ENCODE measurements at places on chromosomes 5 and 9.

GRCh38 chr9:130765137-130766020, 69.7 kb upstream of the ABL1 start:
- no peak for DNase-seq

GRCh38 chr5:40909723-40910122, 426 bp downstream of the C7 start:
- no peak for DNase-seq

DNA sequence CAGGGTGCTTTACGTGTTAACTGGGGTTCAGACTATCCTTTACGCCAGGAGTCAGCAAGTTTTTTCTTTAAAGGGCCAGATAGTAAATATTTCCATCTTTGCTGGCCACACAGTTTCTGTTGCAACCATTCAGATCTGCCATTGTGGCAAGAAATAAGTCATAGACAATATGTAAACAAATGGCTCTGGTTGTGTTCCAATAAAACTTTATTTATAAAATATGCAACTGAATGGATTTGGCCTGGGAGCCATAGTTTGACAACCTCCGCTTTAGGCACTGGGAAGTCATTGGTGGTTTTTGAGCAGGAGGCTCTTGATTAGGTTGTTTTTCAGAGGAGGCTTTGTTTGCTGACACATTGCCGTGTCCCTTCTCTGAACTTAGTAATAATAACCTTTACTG, 90.7 kb downstream of the INSYN2B start:
- no peak for DNase-seq

DNA sequence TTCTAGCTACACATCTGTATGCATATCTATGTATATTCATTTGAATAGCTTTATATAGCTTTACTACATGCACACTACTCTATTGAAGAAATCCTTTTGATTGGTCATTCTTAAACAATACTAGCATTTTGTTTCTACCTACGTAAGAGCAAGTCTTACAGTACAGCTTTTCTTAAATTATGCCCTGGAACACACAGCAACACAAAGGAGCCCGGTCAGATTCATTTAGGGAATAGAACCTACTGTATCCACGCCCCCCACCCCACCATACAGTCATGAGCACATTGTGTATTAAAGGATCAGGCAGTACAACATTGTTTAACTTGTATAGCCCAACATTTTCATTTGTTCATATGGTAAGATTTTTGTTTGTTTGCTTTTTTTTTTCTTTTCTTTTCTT, 162.8 kb downstream of the GIN1 start:
- no peak for DNase-seq

DNA sequence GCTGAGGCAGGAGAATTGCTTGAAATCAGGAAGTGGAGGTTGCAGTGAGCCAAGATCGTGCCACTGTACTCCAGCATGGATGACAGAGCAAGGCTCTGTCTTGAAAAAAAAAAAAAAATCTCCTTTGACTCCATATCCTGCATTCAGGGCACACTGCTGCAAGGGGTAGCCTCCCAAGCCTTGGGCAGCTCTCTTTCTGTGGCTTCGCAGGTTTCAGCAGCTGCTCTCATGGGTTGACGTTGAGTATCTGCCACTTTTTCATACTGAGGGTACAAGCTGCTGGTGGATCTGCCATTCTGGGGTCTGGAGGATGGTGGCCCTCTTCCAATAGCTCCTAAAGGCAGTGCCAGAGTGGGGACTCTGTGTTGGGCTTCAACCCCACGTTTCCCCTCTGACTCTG, 2198.1 kb upstream of the WWC1 start:
- DNase-seq, result no peak

DNA sequence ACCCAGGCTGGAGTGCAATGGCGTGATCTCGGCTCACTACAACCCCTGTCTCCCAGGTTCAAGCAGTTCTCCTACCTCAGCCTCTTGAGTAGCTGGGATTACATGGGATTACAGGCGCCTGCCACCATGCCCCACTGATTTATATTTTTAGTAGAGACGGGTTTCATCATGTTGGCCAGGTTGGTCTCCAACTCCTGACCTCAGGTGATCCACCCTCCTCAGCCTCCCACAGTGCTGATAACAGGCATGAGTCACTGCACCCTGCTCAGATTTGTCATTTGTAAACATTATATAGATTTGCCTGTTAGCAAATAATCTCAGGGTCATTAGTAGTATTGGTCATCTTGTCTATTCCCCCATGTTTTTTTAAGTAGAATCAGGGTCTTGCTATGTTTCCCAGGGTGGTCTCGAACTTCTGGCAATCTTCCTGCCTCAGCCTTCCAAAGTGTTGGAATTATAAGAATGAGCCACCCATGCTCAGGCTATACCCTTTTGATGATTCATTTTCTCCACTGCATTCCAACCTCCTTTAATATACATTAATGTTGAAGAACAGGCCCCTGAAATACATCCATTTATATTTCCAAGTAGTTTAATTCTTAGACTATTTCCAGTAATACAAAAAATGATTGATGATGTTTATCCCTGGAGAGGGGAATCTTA, 17.3 kb downstream of the CENPH start:
- no peak for DNase-seq

- no peak for DNase-seq
These were observed 4.8 kb downstream of the NR2F1 start for GRCh38 chr5:93587597-93588351.

DNA sequence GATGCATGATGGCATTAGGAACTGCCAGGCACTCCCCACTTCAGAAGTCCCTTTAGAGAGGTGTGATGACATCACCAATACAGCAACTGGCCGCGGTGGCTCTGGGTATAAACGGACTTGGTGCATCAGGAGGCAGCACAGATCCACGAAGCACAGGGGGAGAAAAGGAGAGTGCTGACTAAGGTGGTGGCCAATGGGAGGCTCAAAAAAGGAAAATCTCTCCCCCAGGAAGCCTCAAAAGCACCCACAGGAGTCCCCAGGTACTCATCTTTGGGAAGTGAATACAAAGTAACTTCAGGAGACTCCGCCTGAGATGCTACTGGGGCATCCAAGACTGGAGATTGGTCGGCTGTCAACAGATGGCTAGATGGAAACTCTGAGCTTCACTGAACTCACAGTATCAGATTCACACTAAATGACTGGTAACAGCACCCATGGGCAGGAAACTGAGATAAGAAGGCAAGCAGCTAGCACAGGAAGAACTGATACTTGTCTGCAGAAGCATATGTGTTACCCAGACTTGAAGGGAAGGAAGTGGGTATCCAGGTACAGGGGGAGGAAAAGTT, 7.6 kb downstream of the TTC39B start:
- peak; percentile 78 for DNase-seq

DNA sequence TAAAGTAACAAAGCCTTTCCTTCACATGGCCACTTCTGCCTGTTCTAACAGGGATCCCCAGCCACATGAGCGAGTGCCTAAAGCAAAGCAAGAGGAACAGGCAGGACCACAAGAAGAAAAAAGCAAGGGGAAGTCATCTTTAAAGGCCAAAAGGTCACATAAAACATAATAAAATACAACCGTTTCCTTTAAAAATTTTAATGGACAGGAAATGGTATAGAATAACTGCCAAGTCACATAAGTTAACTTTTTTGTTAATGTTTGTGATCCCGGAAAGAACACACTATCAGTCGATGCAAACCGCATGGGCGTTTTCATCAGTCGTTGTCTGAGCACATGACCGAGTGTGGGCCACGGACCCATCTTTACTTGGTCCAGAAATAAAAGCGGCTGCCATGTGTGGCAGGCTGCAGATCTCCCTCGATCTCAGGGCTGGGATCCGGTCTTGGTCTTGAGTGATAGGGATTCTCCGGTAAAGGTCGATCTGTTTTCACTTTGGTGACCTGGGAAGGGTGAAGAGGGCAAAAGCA, 15.6 kb downstream of the NDUFA8 start:
- DNase-seq, result no peak

DNA sequence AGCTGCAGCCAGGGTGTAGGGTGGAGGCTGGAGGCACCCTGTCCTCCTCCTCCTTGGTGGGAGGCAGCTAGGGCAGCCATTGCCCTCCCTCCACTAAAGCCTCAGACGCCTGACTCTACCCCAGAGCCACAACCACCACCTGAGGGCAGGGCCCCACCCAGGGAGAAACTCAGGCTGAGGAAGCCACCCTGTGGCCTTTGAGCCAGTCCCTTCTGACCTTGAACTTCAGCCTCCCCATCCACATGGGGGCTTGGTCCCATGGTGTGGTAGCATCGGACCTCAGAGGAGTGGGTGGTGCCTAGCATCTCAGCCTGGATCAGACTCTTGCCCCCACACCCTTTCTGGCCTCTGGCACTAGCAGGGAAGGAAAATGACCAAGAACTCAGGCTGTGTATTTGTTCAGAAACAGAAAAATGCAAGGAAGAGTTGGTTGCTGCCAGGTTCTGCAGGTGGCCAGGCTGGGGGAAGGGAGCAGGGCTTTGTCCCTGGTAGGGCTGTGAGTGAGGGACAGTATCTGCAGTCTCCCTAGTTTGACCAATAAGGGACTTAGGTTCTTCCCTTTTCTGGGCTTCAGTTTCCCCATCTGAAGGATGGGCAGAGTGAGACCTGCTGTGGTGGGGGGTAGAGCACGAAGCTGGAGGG, 3.2 kb downstream of the DAB2IP start:
- no peak for DNase-seq

- no peak for DNase-seq
These were observed 26.7 kb downstream of the EBF1 start for GRCh38 chr5:159073026-159073425.

- DNase-seq, result peak; percentile 11
These were observed 51.5 kb downstream of the CEP120 start for GRCh38 chr5:123371575-123372179.

GRCh38 chr9:123093141-123093540, 59.7 kb downstream of the GPR21 start:
- no peak for DNase-seq

- no peak for DNase-seq
These were observed 94.6 kb downstream of the SEMA6A start for GRCh38 chr5:116479776-116480675.

DNA sequence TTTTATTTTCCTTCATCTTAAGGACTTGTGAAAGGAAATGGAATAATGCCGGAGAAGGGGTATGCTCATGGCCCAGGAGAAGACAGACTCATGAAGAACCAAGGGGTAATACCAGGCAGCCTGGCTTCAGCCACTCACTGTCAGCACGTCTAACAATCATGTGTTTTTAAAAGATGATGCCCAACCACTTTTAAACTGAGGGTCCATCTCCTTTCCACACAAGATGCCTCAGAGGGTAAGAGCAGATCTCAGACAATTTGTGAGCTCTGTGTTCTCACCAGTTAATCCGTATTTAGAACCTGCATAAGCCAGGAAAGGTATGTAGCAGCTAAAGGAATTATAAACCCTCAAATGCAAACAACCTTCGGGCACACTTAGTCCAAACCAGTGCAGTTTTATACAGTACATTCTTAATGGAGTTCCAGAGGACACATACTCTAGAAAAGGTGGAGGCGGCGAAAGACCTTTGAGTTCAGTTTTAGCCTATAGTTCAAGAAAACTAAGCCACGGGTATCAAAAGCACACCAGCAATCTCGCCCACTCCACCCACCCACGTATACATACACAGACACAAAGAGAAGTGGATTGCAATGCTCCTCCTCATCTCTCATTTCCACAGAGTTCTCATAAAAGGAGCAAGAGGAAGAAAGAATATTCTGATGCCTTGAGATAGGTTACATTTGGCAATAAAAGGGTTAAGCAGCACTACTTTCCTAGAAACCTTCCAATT, 2.6 kb downstream of the DIAPH1 start:
- no peak for DNase-seq

DNA sequence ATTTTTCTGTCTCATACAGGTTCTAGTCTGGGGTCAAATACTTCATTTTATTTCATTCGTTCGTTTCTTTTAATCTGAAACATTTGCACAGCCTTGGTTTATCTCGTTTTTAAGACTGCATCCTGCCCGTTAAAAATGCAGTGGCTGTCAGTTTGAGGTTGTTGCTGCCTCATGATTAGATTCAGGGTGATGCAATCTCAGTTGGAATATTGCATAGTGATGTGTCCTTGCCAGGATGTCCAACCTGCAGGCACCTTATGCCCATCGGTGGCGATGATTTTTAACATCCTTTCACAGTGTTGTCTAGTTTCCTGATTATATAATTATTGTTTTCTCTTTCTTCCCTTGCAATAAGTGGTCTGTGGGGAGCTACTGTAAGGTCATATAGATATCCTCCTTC, 45.1 kb downstream of the SH3GL2 start:
- DNase-seq, result no peak

- no peak for DNase-seq
These were observed 14.3 kb upstream of the PITX1 start for GRCh38 chr5:135048286-135048685.

GRCh38 chr9:124267271-124267807, 9.6 kb downstream of the NEK6 start:
- DNase-seq, result no peak

GRCh38 chr9:104227108-104227507, 133.0 kb downstream of the SMC2 start:
- no peak for DNase-seq

GRCh38 chr9:90974016-90974415, 172.4 kb downstream of the SYK start:
- no peak for DNase-seq

DNA sequence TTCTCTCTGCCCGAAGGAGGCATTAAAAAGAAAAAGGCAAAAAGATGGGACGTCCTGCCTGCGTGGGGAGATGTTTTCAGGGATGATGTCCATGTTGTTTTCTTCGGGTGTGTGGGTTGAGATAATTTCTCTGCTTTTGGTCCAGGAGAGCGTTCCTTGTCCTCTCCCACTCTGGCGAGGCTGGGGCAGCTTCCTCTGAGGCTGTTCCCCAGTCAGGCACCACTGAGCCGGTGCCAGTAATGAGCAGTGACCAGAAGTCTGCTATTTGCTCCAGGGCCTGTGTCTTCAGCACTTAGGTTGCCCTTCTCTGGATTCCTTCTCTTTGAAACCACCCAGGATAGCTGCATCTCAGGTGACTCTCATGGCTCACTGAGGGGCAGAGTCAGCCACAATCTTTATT, 71.5 kb downstream of the ACER2 start:
- DNase-seq, result no peak

GRCh38 chr5:138339091-138339456, 1.0 kb downstream of the FAM53C start:
- no peak for DNase-seq

DNA sequence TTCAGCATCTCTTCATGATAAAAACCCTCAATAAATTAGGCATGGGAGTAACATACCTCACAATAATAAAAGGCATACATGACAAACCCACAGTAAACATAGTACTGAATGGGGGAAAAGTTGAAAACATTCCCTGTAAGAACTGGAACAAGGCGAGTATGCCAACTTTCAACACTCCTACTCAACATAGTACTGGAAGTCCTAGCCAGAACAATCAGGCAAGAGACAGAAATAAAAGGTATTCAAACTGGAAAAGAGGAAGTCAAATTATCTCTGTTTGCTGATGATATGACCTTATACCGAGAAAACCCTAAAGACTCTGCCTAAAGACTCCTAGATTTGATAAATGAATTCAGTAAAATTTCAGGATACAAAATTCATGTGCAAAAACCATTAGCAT, 167.6 kb downstream of the TMEM38B start:
- no peak for DNase-seq

- peak; percentile 34 for DNase-seq
These were observed 3.1 kb downstream of the IER5L start for GRCh38 chr9:129174724-129175514.

DNA sequence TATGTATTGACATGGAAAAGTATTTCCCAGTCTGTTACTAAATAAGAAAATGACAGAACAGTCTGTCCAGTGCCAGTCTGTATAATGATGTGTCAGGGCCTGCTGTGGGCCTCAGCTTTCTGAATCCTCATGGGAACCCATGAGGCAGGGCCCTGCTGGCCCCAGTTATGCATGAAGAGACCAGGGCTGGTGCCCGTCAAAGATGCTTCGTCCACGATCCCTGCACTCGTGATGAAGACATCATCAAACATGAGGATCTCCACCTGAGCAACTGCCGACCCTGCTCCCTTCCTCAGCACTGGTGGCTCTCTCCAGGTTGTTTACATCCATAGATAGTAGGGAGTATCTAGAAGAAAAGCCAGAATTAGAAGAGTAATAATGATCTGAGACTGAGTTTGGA, 52.5 kb downstream of the ICE1 start:
- no peak for DNase-seq
